ENCODE measurements at places on chromosomes 11 and 22. TPM values are rescaled to one million over a fixed set of nuclear protein-coding genes. Genes with fewer than 3 reads are reported as not detected.

DNA sequence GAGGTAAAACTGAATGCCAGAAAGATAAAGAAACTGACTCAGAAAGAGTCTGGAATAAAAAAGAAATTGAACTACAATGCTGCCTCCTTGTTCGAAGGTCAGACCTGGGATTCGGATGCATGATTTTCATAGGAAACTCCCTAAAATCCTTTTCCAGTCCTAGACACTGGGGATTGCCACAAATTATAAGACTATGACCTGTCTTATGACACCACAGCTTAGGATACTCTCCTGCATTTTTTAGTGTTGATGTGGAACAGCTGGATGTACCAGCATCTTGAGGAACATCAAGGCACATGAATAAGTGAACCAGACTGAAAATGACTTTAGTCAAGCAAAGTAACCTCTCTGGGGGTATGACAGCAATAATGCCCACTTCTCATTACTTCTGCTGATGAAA lies 9.0 kb downstream of the KIRREL3 start:
- DNase-seq: no peak

DNA sequence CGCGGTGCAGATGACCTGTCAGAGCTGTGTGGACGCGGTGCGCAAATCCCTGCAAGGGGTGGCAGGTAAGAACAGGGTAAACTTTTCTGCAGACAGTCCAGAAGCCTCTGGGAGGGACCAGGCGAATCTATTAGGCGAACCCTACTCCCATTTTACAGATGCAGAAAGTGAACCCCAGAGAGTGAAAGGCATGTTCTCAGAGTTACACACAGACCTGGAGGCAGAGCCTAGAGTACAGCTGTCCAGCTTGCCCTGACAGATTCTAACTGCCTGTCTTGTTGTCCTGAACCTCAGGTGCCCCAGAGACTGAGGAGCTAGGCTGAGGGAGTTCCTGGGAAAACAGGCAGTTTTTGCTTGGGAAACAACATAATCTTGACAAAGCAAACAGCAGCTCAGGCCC lies 665 bp downstream of the CCS start:
- no peak for DNase-seq

- no peak for DNase-seq
These were observed 79.6 kb downstream of the CELSR1 start for GRCh38 chr22:46457502-46458488.

DNA sequence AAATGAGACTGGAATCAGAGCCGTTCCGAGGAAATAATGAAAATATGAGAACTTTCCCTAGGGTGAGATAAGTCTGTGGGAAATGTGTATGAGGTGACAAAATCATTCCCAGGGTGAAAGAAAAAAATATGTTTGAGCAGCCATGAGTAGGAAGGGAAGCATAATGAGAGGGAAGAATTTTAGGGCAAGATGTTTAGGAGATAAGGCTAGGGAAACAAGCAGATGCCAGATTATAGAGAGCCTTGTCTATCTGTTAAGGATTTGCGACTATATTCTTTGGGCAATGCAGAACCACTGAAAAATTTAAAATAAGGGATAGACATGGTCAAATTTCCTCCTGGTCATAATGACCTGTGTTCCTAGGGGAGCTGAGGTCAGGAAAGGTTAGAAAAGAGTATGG lies 54.4 kb downstream of the STIM1 start:
- DNase-seq: no peak

- no peak for DNase-seq
These were observed 14.7 kb upstream of the APOBEC3A start for GRCh38 chr22:38942702-38943101.

DNA sequence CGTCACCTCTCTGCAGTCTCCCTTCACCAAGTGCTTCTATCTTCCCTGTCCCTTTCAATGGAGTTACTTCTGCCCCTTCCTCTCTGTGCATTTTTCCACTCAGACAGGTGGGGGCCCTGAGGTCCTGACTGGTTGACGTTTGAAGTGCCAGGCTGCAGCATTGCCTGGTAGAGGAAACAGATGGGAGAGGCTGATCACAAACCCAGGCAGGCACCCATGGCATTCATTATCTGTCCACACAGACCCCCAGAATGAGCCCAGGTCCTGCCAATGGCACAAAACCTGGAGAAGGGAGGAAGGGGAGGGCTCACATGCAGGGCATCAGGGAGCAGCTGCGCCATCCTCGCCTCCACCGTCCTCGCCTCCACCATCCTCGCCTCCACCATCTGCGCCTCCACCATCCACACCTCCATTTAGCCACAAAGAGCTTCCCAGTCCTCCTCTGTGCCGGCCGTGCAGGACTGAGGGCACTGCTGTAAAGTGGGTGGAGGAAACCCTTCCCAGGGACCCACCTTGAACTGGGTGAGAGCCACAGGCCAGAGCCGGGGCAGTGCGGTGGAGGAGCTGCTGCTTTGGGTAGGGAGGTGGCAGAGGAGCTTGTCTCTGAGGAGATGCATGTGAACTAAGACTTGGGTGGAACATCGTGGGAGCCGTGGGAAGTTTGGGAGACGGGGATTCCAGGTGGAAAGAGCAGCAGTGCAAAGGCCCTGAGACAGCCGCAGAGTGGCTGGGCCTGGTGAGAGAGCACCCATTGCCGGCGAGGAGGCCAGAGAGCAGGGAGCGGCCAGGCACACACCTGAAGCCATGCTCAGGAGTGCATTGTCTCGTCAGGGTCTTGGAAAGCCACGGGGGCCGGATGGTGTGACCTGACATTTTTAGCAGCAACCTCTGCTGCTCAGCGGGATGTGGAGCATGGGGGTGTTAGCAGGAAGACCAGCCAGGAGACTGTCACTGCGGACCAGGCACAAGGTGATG lies 145.1 kb downstream of the TBC1D22A start:
- no peak for DNase-seq

GRCh38 chr11:72471005-72471898 lies 36.9 kb upstream of the CLPB start:
- DNase-seq: peak; percentile 79

- DNase-seq: no peak
These were observed 1.9 kb downstream of the ANKRD54 start for GRCh38 chr22:37842015-37842793.

DNA sequence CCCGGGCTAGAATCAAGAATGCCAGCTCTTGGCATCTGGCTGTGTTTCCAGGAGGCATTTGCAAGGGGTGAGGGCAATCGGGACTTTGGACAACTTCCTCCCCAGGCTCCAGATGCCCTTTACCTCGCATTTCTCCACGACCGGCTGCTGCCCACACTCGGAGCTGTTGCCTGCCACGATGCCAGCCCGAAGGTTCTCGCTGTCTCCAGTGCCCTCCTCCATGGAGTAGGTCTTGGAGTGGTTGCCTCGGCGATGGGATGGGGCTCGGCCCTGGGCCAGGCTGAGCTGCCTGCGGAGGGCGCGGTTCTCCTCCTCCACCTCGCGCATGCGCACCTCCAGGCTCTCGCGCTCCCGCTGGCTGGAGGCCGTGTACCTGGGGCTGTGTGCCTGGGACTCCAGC lies 270.0 kb downstream of the LARGE1 start:
- DNase-seq: no peak

Gene TMEM258
- 27.9 TPM for total RNA-seq

Gene TENM4
- 2.9 TPM for total RNA-seq

Measured in dermis blood vessel endothelial cell (primary cell).